ENCODE measurements at places on chromosomes 4 and X.

GRCh38 chrX:2841537-2841936 is 12.8 kb downstream of the GYG2 start:
- no peak for DNase-seq

GRCh38 chr4:83961575-83961974 is 425.7 kb downstream of the GPAT3 start:
- no peak for DNase-seq

- no peak for DNase-seq
Observed at GRCh38 chrX:49710744-49711319, 15.0 kb upstream of the PAGE1 start.

DNA sequence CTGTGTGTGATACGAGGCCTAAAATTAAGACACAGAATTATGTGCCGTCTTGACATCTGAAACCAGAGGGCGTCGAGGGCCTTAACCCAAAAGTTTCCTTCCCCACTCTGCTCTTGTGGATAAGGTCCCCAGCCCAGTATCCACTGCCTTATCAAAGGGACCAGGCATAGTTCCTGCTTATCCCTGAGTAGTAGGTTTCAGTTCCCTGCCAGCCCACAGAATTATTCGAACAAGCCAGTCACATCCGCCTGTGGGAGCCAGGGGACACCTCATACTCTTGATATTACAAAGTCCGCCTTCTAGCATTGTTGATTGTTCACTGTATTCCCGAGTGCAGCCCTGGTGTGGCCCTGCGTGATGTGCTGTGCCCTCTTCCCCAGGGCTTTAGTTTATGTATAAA is 5.4 kb upstream of the MMRN1 start:
- no peak for DNase-seq

DNA sequence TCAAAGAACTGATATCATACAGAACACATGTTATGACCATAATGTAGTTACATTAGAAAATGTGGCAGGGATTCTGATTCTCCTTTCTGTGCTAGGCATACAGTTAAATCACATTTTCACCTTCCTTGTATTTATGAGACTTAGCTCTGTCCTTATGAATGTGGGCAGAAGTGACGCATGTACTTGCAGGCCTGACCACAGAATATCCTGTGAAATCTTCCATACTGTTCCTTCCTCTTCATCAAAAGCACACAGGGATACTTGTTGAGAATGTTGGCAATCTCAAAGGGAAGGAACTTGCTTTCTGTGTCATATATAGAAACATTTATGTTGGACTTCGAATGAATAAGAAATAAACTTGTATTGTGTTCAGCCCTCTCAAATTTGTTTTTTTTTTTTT is 17.2 kb upstream of the MYOZ2 start:
- DNase-seq: peak; percentile 12

- no peak for DNase-seq
Observed at GRCh38 chr4:56657818-56658217, 23.3 kb downstream of the HOPX start.

- DNase-seq: no peak
Observed at GRCh38 chrX:97132664-97133415, 249.1 kb downstream of the RPA4 start.

- no peak for DNase-seq
Observed at GRCh38 chr4:44740201-44740600, 13.8 kb upstream of the GNPDA2 start.

- DNase-seq: no peak
Observed at GRCh38 chr4:81164623-81165416, 50.2 kb downstream of the PRKG2 start.

DNA sequence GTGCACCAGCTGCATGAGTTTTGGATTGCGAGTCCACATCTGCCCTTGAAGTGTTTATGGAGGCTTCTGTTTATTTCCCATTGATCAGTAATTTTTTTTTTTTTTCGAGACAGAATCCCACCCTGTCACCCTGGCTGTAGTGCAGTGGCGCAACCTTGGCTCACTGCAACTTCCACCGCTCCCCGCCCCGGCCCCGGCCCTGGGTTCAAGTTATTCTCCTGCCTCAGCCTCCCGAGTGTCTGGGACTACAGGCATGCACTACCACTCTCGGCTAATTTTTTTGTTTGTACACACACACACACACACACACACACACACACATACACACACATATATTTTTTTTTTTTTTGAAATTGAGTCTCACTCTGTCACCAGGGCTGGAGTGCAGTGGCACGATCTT is 46.1 kb downstream of the SMAD1 start:
- DNase-seq: no peak

DNA sequence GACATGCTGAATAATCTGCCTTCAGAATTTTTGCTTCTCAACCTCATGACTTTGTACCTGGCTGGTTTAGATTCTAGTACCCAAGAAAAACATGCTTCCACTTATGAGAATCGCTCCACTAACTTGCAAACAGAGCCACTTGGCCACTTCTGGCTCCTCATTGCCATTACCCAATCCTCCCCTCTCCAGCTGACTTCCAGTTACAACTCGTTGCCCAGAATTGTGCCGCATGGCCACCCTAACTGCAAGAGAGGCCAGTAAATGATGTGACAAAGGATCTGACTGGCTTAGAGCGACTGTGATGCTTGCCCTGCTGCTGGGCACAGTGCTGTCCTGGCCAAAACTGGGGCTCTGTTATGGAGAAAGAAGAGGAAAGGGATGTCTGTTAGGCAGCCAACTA is 4.0 kb upstream of the DKC1 start:
- DNase-seq: no peak

- DNase-seq: no peak
Observed at GRCh38 chrX:153905481-153906095, 1.1 kb downstream of the AVPR2 start.

DNA sequence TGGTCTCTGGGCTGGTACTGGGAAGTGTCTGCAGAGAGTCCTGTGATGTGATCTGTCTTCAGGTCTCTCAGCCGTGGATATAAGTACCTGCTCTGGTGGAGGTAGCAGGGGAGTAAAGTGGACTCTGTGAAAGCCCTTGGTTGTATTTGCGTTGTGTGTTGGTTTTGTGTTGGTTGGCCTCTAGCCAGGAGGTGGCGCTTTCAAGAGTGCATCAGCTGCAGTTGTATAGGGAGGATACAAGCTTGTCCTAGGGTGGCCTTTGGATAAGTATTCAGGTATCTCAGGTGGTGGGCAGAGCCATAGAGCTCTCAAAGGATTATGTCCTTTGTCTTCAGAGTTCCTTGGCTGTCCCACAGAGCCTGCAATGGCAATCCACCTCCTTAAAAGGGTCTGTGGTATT is 111.6 kb downstream of the MAGEB17 start:
- DNase-seq: no peak

GRCh38 chrX:150363561-150364346 is 637 bp downstream of the MAMLD1 start:
- peak; percentile 26 for DNase-seq

Data from hippocampal formation (tissue), 2 donors.